ENCODE measurements at places on chromosomes 3 and 15.

GRCh38 chr3:88595026-88595425, 445.3 kb downstream of the C3orf38 start:
- no peak for DNase-seq

- no peak for DNase-seq
Measured at GRCh38 chr3:12479919-12480427, 4.3 kb upstream of the TSEN2 start.

DNA sequence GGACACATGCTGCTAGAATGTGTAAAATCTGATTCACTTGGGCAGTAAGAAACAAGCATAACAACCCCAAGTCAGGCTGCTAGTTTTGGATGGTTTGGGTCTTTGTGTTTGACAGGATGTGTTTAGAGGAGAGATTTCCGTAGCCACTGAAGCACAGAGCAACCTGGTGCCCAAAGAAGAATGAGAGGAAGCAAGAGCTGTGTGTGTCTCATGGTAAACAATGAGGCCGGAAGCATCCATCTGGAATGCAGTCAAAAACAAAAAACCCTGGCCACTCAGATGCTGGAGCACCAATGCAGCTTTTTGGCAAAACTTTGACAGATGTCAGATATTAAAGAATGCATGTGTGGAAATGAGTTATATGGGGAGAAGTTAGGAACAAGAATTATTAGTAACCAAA, 39.4 kb upstream of the SNRK start:
- no peak for DNase-seq

DNA sequence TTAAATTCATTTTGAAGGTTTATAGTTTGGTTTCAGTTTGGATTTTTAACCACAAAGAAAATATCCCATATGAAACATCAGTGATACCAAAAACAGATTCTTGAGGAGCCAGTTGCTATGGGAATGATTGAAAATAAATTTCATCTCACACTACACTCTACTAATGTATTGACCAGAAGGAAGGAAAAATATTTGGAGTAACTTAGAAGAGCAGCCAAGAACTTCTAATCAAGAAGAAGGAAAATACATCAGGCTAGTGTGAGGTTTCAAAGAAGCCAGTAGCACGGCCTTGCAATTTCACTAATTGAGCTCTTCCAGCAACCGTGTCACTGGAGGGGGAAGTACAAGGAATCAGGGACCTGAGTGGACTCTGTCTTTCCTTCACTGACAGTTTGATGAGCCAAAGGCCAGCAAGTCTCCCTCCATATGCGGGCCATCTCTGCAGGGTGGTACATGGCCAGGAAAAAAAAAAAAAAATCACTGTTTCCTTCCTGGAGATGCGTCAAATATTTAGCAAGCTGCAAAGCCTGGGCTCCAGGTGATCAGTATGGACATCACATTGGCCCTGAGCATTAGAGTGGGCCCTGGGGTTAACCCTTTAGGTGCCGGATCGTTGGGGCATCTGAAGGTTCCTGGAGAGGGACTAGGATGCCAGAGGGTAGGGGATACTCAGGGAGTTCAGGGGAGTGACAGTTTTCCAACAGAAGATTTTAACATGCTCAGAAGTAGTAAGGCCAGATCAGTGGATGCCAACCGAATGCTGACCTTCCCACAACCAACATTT, 37.1 kb downstream of the SLC12A8 start:
- no peak for DNase-seq

Data from stimulated activated CD4-positive, alpha-beta T cell treated with anti-CD3 and anti-CD28 coated beads, TNF-alpha, amount 100 ng/mL, for 1 hour (primary cell).